ENCODE measurements at places on chromosomes 3 and 15.

- DNase-seq: no peak
Observed at GRCh38 chr3:17833786-17834559, 91.5 kb upstream of the TBC1D5 start.

DNA sequence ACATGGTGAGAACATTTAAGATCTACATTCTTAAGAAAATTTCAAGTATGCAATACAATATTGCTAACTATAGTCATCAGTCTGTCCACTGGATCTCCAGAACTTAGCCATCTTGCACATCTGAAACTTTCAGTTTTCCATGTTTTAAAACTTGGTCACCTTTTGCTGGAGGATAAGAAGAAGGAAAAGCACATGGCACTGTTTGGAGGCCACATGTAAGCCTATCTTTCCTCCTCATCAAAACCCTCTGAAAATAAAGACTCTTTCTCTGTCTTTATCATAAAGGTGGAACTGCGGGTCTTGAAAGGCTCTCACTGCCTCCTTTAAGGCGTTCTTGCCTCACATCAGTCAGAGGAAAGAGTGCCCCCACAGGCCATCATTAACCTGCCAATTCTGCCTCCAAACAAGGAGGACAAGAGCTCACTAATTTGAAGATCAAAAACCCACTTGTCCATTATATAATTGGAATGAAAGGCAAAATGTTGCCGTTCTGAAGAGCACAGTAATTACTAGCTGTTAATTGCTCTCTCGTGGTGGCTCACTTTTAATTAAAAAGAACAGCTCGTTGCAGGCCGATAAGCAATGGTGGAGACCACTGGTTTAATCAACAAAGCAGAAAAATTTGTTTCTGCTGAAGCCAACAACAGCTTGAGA is 157.8 kb downstream of the MECOM start:
- no peak for DNase-seq

GRCh38 chr3:126995926-126996512 is 13.1 kb downstream of the PLXNA1 start:
- no peak for DNase-seq

DNA sequence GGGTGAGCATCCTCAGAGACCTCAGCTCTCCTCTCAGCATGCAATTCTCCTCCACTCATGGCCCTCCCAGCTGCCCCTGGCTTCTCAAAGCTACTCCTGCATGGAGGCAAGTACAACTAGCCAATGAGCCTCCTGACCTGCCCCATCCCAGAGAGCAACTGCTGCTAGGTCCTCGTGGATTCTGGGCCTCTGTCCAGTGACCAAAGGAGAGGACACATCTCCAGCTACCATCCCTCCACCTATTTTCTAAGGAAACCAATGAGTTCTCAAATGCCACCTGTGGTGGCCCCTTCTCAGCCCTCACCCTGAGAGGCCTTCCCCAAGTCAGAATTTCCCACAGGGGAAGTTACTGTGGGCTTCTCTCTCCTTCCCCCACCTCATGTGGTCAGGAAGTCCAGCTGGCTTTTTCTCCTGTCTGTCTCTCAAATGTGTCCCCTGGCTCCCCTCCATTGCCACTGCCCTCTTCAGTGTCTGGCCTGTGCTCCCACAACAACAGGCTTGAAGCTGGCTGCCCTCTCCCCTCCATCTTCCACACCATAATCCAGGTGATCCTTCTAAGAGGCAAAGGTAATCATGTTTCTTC is 43.0 kb downstream of the LIPC start:
- DNase-seq: no peak

DNA sequence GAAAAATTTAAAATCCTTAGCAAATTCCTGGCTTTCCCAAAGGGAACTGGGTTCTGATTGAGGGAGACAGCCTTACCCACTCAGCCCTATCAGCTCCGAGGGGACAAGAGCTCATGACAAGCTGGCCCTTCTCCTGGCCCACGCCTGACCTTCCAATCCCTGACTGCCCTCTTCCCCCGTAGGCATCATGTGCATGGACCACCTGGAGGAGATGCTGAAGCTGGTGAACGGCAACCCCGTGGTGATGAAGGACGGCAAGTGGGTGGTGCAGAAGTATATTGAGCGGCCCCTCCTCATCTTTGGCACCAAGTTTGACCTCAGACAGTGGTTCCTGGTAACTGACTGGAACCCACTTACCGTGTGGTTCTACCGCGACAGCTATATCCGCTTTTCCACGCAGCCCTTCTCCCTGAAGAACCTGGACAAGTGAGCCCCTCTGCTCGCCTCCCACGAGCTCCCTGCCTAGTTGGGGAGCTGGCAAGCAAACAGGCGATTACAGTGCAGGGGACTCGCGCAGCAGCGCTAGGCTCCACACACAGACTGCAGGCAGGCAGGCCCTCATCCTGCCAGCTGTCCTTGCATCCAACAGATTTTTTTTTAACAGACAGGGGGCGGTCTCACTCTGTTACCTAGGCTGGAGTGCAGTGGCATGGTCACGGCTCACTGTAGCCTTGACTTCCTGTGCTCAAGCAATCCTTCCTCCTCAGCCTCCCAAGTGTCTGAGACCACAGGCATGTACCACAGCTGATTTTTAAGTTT is 16.8 kb downstream of the RPUSD3 start:
- no peak for DNase-seq

- no peak for DNase-seq
Observed at GRCh38 chr15:77591968-77592613, 40.6 kb downstream of the LINGO1 start.

GRCh38 chr15:63048776-63049665 is 6.5 kb downstream of the TPM1 start:
- DNase-seq: no peak

- DNase-seq: no peak
Observed at GRCh38 chr3:150384296-150385212, 23.5 kb upstream of the TSC22D2 start.

GRCh38 chr3:129122412-129123011 is 908 bp upstream of the RAB43 start:
- DNase-seq: no peak

DNA sequence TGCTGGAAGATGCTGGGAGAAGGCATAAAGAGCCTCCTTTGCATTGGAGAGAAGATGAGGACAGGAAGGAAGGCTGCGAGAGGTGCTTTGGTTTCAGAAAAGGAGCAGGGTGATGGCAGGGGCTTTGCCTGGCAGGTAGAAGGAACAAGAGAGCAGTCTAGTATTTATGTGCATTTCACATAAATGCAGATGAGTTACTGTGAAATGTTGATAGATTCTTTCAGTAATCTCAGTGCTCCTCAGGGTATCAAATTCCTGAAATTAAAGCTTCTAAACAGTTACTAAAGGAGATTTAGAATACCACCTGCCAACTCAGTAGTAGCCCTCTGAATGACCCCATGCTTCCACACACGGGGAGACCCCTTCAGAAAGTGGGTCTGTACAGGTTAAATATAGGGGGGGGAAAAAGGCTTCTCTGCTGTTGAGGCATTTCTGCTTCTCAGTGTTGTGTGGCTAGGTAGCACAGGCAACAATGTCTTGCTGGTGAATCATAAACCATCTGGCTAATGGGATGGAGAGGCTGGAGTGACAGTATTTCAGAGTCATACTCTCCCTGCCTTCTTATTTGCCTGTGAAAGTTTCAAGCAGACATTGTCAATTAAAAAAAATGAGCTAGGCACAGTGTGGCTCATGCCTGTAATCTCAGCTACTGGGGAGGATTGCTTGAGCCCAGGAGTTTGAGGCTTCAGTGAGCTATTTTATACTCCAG is 14.3 kb upstream of the FBXL22 start:
- DNase-seq: no peak

- DNase-seq: no peak
Observed at GRCh38 chr15:60237446-60237845, 160.3 kb downstream of the ANXA2 start.

- no peak for DNase-seq
Observed at GRCh38 chr3:95887114-95887513, 927.3 kb upstream of the EPHA6 start.

GRCh38 chr3:6177417-6177816 is 683.5 kb upstream of the GRM7 start:
- no peak for DNase-seq

- DNase-seq: no peak
Observed at GRCh38 chr3:124628863-124629262, 101.4 kb upstream of the UMPS start.

GRCh38 chr3:87805670-87806069 is 253.1 kb downstream of the CGGBP1 start:
- DNase-seq: no peak
